ENCODE measurements at places on chromosomes 2 and 18. TPM values are rescaled to one million over a fixed set of nuclear protein-coding genes. Genes with fewer than 3 reads are reported as not detected.

DNA sequence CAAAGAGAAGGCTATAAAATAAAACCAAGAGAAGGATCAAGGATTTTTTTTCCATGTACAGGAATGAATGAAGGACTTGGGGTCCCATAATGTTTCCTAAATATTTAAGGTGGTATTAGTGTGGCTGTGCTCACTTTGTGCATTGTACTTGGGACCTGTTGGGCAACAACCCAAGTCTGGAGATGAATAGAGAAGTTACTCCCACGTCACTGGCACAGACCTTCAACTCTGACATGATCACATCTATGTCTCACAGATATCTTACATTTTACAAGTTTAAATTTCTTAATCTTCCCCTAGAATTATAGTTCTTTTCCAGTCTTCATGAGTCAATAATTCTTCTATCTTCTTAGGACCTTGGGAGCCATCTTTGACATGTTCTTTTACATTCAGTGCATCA, 133.4 kb downstream of the PLCL1 start:
- DNase-seq: no peak

GRCh38 chr18:11005528-11005927, 143.8 kb downstream of the PIEZO2 start:
- peak; percentile 10 for DNase-seq

The STRADB gene
- total RNA-seq: 28.9 TPM

- DNase-seq: no peak
Observed at GRCh38 chr2:111118981-111119821, 1.5 kb upstream of the BCL2L11 start.

GRCh38 chr2:75607988-75608683, 38.4 kb upstream of the MRPL19 start:
- DNase-seq: peak; percentile 61

DNA sequence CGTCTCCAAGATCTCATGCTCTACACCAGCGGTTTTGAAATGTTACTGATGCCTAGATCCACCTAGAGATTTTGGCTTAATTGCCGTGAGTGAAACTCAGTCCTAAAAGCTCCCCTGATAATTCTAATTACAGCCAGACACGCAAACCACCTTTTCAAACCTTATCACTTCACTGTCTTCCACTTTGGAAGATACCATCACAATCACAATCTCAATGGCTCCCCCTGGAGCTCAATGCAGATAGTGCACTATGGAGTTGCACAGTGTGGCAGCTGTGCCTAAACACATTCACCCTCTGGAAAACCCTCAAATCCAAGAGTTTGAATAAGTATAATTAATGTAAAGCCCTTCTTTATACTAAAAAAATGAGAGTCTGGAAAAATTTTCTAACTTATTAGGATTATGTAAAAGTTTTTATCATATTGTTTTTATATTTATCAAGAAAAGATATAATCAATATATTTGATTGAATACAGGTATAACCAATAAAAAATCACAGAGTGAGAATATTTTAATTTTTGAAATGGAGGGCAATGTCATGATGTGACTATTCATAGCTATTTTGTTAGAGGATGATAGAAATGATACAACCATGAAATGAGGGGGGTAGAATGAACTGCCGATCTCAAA, 102.9 kb upstream of the SLC8A1 start:
- peak; percentile 81 for DNase-seq

DNA sequence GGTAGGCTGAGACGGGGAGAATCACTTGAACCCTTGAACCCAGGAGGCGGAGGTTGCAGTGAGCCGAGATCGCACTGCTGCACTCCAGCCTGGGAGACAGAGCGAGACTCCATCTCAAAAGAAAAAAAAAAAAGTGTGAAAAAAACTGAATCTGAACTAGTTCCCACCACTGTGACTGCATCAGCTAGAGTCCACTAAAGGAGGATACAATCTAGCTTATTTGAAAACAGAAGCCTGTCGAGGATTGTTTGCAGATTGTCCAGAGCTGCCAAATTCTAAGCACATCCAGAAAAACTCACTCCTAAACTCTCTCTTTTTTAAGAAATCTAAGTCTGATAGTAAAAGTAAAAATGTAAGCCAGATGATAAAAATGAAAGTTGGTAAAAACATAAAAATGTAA, 10.6 kb downstream of the GFPT1 start:
- no peak for DNase-seq

The PLEK gene
- total RNA-seq: not detected

- peak; percentile 39 for DNase-seq
Observed at GRCh38 chr2:25955869-25956535, 26.3 kb downstream of the KIF3C start.

The BUB1 gene
- 89.8 TPM for total RNA-seq

GRCh38 chr2:21289551-21289950, 165.8 kb downstream of the TDRD15 start:
- DNase-seq: no peak

The MAB21L4 gene
- 1.0 TPM for total RNA-seq

- no peak for DNase-seq
Observed at GRCh38 chr2:172697296-172697695, 38.3 kb upstream of the RAPGEF4 start.

The AMER3 gene
- total RNA-seq: not detected

The DSC2 gene
- 4.8 TPM for total RNA-seq

DNA sequence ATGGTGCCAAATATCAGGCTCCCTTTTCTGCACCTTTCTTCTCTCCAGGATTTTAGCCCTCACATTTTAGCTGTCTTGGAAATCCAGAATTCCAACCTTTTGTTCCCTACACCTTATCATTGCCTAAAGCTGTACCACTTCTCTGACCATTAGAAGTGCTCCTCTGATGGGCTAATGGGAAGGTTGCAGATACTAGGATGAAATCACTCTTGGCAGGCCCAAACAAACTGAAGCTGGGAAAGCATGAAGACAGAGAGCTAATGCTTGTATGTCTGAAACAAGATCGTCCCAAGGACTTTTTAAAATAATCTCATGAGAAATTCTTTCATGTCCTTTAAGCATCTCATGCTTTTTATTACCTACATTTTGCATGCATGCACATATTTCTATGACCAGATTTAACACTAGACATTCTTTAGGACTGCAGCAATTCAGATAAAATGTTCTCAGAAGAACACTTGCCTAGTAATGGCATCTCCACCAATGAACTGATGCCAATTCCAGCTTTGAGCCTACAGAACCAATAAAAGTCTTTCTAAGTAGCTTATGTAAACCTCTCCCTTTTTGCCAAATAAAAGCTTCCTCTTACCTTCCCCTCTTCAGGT, 98.4 kb upstream of the OSR1 start:
- DNase-seq: no peak

DNA sequence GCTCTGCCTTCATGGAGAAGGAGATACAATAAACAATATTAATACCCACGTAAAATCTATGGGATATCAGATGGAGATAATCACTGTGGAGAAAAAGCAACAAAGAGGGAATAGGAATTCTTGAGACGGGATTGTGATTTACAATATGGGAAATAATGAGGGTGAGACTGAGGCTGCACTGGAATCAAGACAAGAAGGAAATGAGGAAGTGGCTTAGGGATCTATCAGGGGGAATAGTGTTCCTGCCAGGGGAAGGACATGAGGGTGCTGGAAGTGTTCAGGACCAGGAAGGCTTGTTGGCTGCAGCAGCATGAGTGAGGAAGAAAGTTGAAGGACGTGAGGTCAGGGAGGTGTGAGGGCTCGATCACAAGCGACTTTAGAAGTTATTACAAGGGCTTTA, 182.4 kb downstream of the DYSF start:
- DNase-seq: no peak

DNA sequence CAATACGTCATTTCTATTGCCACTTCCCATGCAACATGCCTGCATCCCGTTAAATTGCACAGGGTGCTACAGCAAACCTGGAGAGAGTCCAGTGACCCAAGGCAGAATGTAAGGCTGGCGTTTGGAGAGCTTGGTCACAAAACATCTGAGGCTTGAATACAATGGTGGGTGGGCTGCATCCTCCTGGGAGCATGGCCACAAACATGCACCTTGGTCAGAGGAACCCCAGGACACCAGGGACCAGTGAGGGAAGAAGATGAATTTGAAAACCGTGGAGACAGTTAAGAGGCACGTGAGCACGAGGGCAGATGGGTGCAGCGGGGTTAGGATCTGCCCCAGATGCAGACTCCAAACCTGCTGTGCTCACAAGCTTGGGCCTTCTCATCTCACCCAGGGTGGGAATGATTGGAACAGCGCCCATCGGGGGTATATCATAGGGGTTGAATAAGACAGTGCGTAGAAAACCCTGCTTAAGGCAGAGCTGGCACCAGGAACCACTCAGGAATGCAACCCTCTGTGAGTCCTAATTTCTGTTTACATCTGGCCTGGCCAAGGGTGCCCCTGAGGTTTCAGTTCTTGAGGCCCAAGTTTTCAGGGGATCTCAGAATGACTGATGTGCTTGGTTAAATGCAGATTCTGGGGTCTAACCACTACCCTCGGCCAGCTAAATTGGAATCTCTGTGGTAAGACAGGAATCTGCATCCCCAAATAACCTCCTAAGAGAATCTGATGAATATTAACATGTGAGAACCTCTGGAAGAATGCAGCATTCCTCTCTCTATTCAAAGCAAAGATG, 97.2 kb downstream of the ARL4C start:
- DNase-seq: no peak

The FOSL2 gene
- total RNA-seq: 46.8 TPM

The PFN4 gene
- total RNA-seq: 0.44 TPM

- no peak for DNase-seq
Observed at GRCh38 chr18:33717339-33717738, 139.3 kb downstream of the ASXL3 start.

The RASGRP3 gene
- total RNA-seq: 0.52 TPM
